ENCODE measurements at places on chromosomes 1 and 21.

DNA sequence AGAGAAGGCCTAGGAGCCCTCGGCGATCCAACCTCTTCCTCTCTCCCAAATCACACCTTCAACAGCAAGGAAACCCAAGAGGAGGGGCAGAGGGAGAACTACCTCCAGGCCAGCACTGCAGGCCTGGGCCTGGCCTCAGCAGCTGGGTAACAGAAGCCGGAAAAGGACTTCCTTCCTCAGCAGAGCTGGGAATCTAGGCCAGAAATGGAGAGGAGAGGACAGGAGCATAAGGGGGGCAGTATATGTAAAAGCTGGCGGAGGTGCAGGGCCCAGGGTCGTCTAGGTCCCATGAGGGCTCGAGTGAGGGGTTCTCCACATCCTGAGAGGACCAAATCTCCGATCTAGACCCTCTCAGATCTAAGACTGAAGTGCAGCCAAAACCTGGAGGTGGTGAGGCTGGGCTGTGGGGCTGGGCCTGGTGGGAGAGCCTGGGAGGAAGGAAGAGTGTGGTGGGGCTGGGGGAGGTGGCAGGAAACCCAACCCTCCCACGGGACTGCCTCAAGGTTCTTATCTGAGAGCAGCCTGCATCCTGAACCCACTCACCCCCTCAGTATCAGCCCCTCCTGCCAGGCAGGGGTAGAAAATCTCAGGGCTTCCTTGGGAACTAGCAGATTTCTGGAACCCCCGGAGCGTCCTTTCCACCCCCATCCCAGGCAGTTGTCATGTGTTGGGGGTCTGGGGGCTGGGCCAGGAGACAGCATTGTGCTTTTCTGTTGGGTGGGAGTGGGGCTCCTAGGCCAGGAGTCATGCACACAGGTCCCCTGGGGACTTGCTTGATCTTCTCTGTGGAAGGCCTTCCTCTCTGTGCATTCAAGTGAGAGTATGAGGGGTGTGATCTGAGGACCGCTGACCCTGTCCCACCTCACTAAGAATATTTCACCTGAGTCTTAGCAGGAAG is 33.0 kb downstream of the PIK3C2B start:
- no peak for DNase-seq

- DNase-seq = no peak
These were observed 221.2 kb downstream of the HHIPL2 start for GRCh38 chr1:222326710-222327036.

DNA sequence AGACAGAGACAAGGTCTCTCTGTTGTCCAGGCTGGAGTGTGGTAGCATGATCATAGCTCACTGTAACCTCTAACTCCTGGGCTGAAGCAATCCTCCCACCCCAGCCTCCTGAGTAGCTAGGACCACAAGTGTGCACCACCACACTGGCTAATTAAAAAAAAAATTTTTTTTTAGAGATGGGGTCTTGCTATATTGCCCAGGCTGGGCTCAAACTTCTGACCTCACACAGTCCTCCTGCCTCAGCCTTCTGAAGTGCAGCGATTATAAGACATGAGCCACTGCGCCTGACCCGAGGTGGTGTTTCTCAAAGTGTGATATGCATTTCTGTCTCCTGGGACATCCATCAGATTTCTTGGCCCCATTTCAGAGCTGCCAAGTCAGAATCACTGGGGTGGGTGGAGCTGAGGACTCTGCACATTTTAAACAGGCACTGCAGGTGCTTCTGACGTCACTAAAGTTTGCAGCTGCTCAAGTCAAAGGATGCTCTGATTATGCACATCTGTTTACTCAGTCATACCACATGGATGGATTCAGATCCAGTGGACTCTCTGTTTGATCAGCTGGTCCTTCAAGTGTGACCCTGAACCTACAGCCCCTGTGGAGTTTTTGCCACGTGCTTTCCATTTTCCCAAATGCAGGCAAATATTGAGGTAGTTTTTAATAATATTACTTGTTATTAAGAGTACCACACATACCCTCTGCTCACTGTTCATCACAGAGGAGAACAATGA is 21.4 kb downstream of the TGFB2 start:
- no peak for DNase-seq

GRCh38 chr1:17596651-17597509 is 57.4 kb downstream of the ARHGEF10L start:
- DNase-seq = no peak

- no peak for DNase-seq
These were observed 83.5 kb upstream of the SIM2 start for GRCh38 chr21:36615274-36615964.

DNA sequence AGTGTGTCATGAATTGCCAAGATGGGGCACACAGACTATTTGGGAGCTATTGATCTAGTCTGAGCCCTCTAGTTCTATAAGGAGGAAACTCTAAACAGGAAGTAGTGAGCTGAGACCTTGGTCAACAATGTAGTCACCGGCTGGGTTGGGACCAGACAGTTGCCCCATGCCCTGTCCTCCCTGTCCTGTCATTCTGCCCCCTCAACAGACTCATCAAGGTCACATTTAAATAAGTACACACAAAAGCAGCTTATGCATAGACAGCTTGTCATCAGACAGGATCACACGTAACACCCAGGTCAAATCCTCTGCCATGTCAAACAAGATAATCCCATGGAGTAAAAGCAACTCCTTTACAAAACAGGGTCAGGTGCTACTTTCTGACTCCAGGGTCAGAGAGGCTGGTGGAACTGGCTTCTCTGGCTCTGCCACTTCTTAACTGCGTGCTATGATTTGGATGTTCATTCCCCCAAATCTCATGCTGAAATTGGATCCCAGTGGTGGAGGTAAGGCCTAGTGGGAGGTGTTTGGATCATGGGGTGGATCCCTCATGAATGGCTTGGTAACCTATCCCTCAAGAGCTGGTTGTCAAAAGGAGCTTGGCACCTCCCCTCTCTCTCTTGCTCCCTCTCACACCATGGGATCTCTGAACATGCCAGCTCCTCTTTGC is 128.9 kb downstream of the HIVEP3 start:
- no peak for DNase-seq

DNA sequence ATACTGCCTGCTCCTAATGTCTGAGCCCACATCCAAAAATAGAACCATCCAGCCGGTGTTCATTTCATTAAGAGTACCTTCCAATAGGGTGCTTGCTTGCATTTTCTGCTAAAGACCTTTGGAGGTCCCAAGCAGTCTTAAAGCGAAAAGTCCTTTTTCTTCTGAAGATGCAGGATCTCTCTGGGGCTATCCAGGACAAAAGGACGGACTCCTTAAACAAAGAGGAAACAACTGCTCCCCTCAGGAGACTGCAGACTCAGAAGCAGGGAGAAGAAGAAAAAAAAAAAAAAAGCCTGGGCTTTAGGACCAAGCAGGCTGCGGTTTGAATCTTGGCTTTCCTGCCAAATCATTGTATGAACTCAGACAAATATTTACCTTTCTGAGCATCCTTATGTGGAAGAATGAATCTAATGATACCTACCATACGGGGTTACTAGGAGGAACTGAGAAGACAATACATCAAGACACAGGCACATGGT is 204.0 kb downstream of the PLPP3 start:
- no peak for DNase-seq

- no peak for DNase-seq
These were observed 26.8 kb upstream of the CADM3 start for GRCh38 chr1:159144571-159144970.

DNA sequence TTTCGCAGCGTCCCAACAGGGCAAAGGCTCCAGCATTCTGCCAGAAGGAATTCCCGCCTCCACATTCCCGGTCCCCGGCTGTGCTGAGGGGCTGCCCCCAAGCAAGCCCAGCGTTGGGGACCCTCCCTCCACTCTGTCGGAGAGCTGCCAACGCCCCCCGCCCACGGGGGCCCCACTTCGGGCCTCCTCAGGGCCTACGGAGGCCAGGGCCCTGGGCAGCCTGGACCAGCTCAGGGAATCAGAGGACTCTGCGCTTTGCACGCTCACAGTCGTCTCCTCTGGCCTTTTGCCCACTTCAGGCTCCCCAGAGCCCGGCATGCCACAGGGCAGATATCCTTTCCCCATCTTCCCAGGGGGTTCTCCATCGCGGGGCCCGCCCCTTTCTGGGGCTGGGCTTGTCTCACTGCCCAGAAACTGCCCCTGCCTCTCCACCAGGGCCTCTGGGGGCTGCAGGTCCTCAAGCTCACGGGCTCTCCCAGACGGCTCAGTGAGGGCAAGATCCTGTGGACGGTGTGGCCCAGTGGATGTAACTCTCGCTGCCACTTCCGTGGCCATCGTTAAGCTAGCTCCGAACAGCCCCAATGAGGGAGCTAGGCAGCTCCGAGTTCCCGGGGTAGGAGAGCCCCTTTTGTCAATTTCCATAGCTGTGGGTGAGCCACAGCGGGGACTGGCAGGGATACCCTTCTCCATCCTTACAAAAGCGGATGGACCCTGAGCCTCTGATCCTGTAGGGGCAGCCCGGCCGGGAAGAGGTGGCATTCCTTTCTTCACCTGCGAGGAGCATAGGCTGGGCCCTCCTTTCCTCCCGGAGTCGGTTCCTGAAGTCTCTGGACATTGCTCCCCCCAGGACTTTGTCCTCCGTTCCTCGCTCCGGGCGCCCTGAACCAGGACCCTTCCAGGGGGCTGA is 2.8 kb downstream of the ITPKB start:
- DNase-seq = no peak

GRCh38 chr1:200767321-200767720 is 28.6 kb downstream of the CAMSAP2 start:
- DNase-seq = no peak

- no peak for DNase-seq
These were observed 142.7 kb upstream of the SERTAD4 start for GRCh38 chr1:210089855-210090254.

- DNase-seq = no peak
These were observed 38.8 kb downstream of the DTL start for GRCh38 chr1:212074313-212074712.

DNA sequence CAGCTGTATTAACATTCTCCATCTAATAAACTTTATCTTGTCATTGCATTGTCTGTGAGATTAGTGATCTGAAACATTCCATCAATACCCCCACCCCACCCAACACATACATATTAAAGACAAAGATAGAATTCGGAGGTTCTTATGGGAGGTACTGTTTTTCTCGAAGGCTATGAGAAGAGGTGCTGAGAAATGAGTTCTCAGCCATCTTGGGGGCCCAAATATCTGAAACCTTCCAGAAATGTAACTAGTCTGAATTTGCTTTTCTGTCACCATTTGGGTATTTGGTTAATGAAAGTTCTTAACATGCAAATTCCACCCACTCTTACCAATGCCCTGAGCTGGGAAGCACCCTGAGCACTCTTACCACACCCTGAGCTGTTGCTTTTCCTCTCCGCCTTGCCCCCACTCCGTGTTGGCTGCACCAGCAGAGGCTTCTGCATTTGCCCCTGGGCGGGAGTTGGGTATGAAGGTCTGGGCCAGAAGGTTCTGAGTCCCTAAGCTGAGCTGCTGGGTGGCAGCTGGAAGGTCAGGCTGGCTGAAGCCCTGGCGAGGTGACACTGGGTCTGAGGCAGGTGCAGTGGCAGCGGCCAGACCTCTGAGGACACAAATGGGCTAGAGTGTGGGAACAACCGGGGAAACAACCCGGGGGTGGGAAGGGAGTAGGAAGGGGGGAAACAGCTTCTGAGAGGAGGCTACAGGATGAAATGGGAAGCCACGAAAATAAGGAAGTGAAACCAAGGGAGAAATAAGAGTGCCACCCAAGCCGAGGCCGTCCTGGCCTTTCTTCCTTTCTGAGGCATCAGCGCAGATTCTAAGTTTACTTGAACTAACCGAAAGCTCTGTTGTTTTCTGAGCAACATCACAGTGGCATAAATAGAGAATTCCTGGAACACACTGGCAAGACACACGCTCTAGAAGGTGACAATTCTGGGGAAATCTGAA is 26.3 kb upstream of the IER5 start:
- DNase-seq = no peak

- no peak for DNase-seq
These were observed 902 bp downstream of the AP4B1 start for GRCh38 chr1:113903501-113904292.

GRCh38 chr1:14323568-14324247 is 274.8 kb upstream of the KAZN start:
- DNase-seq = no peak

DNA sequence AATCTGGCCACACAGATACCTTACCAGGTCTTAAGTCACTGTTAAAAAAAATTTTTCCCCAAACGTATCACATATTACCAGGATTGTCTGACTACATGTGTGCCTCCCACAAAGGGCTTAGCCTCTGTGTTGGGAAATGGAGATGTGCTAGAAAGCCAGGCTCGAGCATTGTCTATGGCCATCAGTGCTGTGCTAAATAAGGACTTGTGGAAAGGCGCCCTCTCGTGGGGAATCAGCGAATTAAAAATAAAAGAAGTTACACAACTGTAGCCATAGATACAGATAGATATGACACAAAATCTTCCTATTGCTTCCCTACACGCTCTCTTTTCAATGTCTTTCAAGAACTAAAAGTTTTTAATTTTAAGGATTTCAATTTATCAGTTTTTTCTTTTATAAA is 47.5 kb upstream of the CRNN start:
- no peak for DNase-seq

DNA sequence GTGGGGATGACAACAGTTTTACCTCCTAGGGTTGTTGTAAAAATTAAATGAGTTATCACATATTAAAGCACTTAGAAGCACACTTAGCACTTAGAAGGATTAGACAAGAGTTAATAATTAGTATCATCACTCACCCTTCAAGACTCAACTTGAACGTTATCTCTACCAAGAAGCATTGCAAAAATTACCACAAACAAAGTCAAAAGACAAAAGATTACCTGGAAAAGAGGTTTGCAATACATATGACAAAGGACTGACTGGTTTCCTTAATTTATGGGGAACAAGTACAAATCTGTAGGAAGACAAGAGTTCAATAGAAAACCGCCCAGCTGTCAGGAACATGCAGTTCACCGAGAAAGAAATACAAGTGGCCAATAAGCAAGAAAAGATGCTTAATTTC is 93.3 kb upstream of the ATP1A1 start:
- DNase-seq = no peak

DNA sequence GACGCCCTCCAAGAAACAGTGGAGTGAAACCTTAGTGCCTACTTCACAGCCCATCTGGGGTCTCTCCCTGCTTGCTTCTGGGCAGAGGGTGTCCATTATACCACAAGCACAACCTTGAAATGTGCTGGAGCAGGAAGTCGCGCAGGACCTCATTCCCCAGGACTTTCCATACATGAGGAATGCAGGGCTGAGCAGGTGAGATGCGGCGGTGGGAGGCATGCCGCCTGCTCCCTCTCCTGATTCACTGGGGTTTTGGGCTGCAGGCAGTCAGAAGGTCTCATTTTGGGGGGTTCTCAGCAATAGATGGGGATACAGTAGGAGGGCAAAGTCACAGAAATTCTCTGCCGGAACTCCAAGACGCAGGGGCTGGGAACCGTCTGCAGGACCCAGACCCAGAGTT is 15.7 kb upstream of the UMODL1 start:
- DNase-seq = no peak

DNA sequence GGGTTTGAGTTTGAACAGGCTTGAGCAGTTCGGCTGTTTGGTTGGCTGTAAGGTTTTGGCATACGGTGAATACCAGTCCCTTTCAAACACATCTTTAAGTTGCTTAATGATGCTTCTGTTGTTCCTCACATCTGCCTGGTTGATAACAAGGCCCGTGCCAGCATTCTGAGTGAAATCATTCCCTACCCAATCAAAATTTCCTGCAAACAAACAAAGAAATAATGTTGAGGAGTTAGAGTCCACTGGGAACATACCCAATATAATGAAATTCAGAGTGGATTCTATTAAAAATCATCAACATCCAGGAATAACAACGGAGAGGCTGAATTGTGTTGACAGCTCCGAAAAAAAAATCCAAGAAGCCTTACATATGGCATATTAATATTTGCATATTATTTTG is 91.0 kb upstream of the MAP1LC3C start:
- no peak for DNase-seq

- no peak for DNase-seq
These were observed 274.4 kb downstream of the PTBP2 start for GRCh38 chr1:96996001-96996400.
